CD4-positive, alpha-beta T cell treated with Interleukin-6 at 100 ng/mL for 8 hours (primary cell): ENCODE measurements at places on chromosomes 7 and 10.

GRCh38 chr7:12715372-12716133 lies 28.1 kb downstream of the ARL4A start:
- DNase-seq: no peak

DNA sequence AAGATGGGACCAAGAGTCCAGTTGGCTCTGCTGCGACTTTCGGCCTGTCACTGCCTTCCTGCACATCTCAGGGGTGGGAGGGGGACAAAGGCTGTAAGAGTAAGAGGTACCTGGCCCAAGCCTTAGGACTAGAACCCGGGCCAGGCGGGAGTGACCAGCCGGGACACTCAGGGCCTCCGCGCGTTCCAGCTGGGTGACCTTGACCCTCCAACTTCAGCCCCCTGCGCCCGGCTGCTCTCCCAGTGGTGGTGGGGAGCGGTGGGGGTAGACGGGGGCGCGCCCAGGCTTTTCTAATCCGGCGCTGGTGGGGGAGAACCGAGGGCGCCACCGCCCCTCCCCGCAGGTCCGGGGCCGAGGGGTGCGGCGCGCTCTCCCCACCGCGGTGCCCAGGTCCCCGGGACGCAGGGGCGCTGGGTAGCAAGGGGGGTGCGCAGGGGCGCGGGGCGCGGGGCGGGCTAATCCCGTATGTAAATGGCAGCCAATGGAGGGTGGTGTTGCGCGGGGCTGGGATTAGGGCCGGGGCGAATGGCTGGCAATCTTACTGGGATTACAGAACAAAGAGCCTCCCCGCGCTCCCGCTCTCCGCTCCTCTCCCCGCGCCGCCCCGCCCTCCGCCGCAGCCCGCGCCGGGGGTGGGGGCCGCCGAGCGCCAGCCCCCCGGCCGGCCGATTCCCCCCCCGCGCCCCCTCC lies at the start of gene GTF2IRD1:
GTF2IRD1 (plus strand) TSS at position 585 of the 690 bp plus-strand sequence. CDS start 54,175 bp downstream, outside the sequence.
- DNase-seq: peak; percentile 30

- no peak for DNase-seq
Observed at GRCh38 chr10:69709366-69709941, 79.4 kb downstream of the FAM241B start.

DNA sequence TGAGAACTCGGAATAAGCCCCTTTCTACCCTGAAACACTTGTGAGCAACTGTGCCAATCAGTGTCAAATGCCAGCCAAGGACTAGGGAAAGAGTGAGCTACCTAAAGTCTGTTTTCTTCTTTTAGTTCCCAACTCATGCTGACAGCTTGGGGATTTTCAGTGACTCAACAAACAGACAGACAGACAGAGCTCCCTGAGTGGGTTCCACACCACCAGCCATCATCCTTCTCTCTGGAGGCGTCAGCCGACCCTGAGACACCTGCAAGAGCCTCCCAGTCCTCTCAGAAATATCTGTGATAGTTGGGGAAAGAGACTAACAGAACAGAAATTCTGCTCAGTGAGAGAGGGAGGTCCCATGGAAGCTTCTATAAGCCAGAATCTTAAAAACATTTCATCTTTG lies 49.5 kb downstream of the GATA3 start:
- no peak for DNase-seq

DNA sequence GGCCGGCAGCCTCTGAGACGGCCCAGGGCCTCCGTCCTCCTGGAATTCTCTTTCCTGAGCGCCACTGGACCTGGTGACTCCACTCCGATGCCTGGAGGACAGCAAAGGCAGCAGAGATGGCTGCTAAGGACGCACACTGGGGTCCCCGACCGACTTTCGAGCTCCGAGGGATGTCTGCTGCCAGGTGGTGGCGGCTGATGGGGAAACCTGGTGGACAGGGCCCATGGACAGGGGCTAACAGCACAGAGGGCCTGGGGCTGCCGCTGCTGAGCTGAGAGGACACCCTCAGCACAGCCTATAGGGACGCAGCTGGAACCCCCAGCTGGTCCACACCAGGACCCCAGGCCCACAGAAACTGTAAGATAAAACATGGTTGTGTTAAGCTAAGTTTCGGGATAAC lies 366.3 kb downstream of the DNAJB6 start:
- no peak for DNase-seq

GRCh38 chr7:28435732-28436378 lies 23.5 kb downstream of the CREB5 start:
- DNase-seq: no peak

GRCh38 chr7:31758755-31759154 lies 71.7 kb downstream of the PPP1R17 start:
- no peak for DNase-seq

DNA sequence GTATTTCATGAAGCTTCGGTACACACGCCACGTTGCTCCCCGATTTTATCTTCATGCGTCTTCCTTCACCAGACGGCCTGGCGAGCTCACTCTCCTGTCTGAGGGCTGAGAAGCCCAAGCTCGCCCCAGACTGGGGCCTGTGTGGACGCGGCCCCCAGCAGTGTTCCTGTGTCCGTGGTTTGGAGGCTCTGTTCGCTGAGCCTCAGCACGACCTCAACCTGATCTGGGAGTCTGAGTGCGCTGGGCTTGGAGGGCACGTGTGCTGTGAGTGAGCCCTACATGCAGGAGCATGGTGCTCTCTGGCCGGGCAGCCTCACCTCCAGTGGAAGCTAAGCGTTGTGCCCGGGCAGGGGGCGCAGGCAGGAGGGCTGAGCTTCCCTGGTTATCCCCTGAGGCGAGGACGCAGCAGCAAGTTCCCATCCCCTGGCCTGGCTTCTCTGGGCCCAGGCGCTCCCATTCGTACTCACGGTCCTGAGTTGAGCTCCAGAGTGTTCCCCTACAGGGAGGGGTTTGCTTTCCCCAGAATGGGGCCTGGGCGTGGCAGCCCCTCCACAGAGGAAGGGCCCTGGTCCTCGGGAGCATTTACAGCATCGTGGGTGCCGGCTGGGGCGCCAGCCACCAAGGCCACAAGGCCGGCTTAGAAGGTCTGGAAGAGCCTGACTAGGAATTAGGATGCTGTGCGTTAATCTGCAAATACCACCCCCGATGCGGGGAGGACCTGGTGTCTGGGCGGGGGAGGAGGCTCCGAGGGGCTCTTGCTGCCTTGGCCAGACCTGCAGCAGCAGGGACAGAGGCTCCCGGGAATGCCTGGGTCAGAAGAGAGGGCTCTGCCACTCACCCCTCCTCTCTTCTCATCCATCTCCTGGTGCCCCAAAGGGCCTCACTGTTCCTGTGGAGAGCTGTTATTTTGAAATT lies 400.6 kb downstream of the DNAJB6 start:
- DNase-seq: no peak

- no peak for DNase-seq
Observed at GRCh38 chr10:74704629-74705357, 121.6 kb upstream of the KAT6B start.

GRCh38 chr7:49797987-49798660 lies 24.7 kb downstream of the VWC2 start:
- DNase-seq: no peak

- DNase-seq: no peak
Observed at GRCh38 chr10:59079386-59080226, 96.8 kb upstream of the PHYHIPL start.

GRCh38 chr10:49208996-49209395 lies 20.8 kb upstream of the TMEM273 start:
- no peak for DNase-seq

GRCh38 chr10:122559228-122559627 lies 1.3 kb upstream of the DMBT1 start:
- DNase-seq: no peak

GRCh38 chr10:49594594-49594993 lies 15.5 kb upstream of the SLC18A3 start:
- DNase-seq: no peak

DNA sequence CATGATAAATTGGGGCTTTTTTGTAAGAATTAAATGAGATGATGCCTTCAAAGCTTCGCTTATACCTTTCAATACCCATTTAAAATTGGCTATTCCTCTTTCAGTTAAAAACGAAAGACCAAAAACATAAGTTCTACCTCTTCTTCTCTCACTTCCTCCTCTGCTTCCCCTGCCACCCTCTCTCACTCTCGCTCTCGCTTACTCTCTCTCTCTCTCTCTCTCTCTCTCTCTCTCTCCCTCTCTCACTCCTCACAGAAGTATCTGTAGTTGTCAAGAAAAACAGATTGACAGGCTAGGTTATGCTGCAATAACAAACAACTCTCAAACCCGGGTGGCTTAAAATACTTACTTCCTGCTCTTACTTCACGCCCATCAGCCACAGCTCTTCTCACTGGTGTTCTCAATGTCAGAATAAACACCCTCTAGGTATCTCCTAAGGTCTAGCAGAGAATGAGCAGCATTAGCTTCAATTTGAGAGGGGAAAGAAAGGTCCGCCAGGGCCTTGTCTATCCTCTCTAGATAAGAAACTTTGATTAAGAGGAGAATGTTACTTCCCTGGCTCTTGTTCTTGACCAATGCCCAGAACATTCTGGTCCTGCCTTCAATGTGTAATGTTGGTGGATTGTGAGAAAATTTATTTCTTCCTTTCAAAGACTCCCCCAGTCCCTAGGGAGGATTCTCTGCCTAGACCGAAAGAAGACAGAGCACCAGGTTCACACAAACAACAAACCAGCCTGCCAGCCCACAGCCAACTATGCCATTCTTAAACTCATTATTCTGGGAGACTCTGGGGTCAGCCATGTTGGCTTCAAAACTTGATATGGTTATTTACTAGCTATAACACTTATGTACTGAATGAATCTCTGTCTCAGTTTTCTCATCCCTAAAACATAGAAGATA lies 1028.7 kb downstream of the XPNPEP1 start:
- DNase-seq: no peak

DNA sequence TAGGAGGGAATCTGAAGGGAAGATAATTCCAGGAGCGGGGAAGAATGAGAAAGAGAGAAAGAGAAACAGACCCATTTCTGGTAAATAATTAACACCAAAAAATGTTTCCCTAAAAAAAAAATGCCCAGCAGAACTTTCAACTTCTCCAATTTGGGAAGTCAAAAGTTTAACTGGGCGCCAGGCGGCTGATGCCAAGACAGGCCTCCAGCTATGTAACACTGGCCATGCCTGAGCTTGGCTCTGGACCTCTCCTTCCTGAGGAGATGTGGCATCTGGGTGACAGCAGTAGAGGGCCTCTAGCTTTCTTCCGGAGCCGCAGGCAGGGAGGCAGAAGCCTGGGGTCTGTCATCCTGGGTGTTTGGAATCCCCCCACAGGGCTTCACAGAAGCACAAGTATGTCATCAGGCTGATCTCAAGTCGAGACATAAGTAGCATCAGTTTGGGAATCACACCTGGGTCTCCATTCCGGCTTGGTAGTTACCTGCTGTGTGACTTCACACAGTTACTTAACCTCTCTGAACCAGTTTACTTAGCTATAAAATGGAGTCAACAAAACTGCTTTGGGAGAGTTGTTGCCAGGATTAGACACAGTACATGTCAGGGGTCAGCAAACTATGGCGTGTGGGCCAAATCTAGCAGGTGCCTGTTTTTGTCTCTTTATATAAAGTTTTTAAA lies 50.5 kb upstream of the TCF7L2 start:
- no peak for DNase-seq

DNA sequence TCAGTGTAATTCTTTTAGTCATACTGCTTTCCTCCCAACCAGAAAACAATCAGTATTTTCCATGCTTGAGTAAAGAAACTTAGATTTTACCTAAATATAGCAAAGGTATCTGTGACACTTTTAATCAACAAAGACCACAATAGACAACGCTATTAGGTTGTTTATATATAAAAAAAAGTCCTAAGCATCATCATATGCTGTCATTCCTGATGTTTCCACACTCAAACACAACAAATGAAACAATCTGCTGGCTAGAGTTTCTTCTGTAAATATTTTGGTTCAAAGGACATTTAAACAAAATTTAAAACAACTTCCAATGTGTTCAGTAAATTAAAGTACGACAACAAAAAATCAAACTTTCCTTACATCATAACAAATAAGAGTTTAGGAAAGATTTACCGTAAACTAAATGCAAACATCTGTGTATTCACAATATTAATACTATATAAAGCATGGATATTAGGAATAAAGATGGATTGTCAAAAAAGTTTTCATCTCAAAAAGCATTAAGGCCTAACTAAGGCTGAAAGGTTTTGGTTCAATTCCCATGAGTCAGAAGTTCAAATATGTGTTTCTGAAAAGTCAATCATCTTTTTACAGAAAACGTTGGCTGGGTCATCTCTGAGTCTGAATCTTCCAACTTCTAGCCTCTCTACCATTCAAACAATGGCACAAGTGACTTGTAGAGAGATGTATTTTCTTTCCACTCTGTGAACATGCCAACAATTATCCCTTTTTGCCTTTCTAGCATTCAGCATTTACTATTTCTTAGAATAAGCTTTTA lies 157.1 kb downstream of the CRPPA start:
- no peak for DNase-seq

DNA sequence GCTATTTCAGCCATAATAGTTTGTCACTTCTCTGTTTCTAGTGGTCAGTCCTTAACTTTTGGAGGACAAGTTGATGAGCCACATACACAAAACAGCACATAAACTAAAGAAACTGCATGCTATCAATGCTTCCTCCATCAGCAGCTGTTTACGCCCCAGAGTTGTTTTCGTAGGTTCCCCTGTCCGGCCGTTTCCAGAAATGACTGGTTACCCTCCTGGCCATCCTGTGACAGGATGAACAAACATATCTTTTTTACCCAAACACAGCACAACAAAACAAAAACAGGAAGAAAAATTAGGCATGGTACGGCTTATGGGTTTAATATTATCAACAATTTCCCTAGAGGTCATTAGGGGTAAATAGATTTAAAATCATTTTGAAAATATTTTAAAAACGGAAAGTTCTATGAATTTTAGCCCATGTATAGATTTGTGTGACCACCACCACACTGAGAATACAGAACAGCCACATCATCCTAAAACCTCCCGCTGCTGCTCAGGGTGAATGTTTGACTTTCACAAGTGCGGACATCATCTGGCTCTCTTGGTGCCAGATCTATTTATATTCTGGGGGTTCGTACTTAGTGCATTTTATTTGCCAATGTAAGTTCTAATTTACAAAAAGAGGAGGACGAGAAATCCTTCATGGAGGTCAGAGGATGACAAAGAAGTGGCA lies 74.8 kb downstream of the HIPK2 start:
- no peak for DNase-seq

- DNase-seq: no peak
Observed at GRCh38 chr7:75572396-75572795, 80.3 kb downstream of the SPDYE5 start.

- DNase-seq: peak; percentile 89
Observed at GRCh38 chr10:32346551-32347362, at the start of gene EPC1. EPC1 (minus strand) TSS chr10:32347158; CDS start chr10:32346915, 243 bp downstream.

- no peak for DNase-seq
Observed at GRCh38 chr7:104950006-104950405, 64.0 kb upstream of the KMT2E start.

GRCh38 chr10:48800007-48800675 lies 115.5 kb downstream of the WDFY4 start:
- DNase-seq: peak; percentile 15

DNA sequence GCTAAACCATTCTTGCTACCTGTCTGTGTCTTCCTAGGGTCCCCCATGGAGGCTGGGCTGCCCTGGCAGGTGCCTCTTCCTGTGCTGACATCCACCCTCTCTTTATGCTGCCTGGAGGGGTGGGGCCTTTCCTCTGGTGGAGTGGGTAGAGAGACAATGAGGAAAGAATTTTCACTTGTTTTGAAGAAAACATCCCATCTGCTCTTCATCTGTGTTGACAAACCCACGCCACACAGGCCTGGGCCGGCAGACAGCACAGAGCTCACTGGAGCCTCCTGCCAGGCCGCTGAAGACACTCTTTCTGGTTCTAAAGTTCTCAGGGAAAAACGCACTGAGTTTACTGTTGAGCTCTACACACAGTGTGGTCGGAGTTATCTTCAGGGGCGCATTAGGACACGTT lies 328.2 kb downstream of the GLRX3 start:
- DNase-seq: no peak

GRCh38 chr7:13987395-13987794 lies 2.1 kb downstream of the ETV1 start:
- no peak for DNase-seq

- no peak for DNase-seq
Observed at GRCh38 chr7:116398672-116399071, 100.9 kb upstream of the CAV2 start.
